Transverse colon (tissue), 4 donors: ENCODE measurements at places on chromosomes 3 and 15. TPM values are rescaled to one million over a fixed set of nuclear protein-coding genes. Genes with fewer than 3 reads are reported as not detected.

GOLGA8J gene
- total RNA-seq: not detected

DNA sequence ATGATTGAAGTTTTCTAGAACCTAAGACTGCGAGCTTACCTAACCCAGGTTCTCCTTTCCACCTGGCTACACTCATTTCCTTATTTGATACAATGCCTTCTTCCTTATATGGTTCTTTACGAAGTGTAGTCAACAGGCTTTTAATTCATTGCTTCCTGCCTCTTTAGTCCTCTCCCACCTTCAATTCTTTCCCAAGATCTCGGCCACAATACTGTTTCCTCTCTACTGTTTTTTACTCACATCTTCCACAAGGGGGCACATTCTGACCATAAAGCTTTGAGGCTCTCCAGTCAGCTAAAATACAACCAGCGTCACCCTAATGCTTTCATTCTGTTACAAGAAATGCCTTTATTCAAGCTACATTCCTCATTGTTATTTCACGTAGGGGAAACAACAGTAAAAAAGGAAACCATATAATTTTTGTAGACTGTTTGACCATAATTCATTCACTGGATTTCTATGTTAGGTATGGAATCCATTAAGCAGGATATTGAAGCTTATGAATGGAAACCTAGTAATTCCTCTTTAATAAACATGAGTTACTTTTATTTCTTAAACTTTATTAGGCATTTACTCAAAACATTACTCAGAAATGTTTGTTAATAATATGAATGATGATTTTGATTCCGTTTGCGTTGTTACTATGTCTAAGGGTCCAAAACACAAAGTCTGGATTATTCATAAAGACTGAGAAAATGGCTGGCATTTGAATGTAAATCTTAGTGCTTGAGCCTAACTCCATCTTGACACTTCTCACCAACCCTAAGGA is 29.5 kb upstream of the VEPH1 start:
- DNase-seq: no peak

PLXNA1 gene
- 28.5 TPM for total RNA-seq

- no peak for DNase-seq
Observed at GRCh38 chr15:51334011-51334451, 4.4 kb downstream of the CYP19A1 start.

DNA sequence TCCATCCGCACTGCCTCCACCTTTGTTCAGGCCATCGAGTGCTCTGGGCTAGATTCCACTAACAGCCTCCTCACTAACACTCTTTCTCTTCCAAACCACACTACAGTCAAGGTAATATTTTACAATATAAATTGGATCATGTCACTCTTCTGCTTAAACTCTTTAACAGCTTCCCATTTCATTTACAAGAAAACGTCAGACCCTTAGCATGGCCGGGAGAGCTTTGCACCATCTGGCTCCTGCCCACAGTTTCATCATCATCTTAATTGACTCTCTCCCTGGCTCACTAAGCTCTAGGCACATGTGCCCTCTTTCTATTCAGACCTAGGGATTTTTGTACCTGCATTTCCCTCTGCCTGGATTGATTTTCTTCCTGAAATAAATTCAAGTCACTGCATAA is 354.7 kb downstream of the FGF12 start:
- no peak for DNase-seq

DNA sequence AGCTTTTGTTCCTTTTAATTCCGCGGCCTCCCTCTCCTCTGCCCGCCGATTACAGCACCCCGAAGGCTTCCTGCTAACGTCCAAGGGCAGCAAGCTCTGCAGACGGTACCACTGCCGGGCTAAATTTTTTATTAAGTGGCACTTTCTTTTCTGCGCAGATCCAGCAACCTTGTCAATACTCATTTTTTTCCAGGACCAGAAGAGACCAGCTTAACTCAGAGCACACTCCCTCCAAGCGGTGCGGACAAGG is 542 bp upstream of the MEIS2 start:
- no peak for DNase-seq

- DNase-seq: no peak
Observed at GRCh38 chr3:100538339-100538706, 45.9 kb downstream of the TMEM45A start.

NUSAP1 gene
- 7.1 TPM for total RNA-seq
